ENCODE measurements at places on chromosomes 3 and 15. TPM values are rescaled to one million over a fixed set of nuclear protein-coding genes. Genes with fewer than 3 reads are reported as not detected.

DNA sequence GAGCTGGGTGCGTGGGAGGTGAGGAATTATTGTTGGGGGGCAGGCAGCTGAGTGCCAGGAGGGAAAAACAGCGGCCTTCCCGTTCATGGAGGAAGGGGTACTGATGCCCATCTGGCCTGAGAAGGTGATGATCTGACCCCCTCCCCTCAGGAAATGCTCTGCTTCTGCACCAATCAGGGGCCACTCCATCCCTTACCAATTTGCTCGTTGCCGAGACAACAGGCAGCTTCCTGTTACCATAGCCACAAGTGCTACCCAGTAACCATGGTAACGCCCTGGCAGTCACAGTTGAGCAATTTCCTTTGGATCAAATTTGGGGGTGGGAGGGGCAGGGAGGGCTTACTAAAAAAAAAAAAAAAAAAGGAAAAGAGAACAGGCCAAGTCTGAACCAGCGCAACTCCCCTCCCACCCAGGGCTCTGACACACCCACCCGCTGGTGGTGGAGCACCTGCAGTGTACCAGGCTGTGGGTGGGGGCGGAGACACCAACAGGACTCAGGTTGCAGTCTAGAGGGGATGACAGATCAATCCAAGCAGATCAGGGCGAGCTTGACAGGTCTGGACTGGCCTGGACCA, 13.7 kb downstream of the CELF6 start:
- DNase-seq, result peak; percentile 48

- peak; percentile 4 for DNase-seq
Observed at GRCh38 chr3:51198477-51198876, 186.6 kb upstream of the MANF start.

The SEMA7A gene
- 41.2 TPM for polyA plus RNA-seq

The ZKSCAN7 gene
- polyA plus RNA-seq, result 3.1 TPM

DNA sequence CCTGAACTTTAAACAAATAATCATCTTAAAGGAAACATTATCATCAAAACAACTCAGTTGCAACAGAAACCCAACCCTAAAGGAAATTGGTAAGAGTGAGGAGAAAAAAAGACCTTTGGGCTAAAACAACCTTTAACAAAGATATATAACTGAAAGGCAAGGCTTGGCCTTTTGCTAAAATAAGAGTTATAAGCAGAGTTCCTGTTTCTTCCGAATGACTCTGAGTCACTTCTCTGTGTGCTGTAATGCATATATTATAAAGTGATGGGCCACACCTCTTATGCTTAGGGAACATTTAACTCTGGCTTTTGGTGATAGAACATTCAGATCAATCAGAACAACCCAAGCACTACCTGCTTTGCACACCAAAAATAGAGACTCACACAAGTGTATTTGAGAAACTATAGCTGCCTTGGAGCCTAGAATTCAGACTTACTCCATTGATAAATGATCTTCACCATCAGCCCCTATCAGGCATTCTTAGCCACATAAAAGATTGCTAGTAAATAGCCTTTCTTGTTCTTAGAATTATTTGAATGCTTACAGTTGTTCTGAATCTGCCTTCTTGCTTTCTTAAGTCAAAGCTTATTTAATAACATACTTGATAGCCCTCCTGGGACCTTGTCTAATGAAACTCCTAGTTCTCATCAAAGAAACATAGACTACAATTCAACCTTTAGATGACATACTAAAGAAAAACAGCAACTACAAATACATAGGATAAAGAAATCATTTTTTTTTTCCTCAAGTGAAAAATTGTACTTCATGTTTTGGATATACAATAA, 294.2 kb upstream of the SEMA6D start:
- DNase-seq, result peak; percentile 25

- DNase-seq, result peak; percentile 29
Observed at GRCh38 chr3:42192334-42193200, 73.4 kb downstream of the CCK start.

The FRMD4B gene
- polyA plus RNA-seq, result not detected

The NR2F2 gene
- polyA plus RNA-seq, result 23.8 TPM

DNA sequence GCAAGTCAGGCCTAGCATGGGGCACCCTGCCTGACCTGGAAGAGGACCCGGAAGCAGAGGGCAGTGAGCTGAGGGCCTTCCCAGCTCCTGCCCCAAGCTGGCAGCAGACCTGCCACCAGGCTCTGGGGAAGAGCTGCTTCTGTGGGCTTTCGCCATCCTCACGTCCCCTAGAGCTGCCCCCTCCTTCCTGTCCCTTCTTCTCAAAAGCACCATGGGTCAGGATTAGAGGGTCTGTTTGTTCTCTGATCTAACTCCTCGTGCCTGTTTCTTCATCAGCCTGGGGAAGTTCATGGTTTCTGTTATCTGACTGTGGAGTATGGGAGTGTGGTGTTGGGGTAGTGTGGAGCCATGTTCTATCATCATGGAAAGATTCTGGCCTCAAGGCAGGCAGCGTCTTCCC, 58.4 kb upstream of the POLG start:
- DNase-seq, result no peak

DNA sequence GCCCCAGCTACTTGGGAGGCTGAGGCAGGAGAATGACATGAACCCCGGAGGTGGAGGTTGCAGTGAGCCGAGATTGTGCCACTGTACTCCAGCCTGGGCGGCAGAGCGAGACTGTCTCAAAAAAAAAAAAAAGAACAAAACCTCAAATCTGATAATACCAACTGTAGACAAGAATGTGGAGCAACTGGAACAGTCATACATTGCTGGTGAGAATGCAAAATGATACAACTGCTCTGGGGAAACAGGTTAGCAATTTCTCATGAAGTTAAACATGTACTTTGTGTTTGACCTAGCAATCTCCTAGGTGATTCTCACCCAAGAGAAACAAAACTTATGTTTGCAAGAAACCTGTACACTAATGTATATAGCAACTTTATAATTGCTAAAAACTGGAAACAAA, 4.4 kb upstream of the VHL start:
- DNase-seq, result no peak

The WDR76 gene
- 4.1 TPM for polyA plus RNA-seq

The ITGA11 gene
- polyA plus RNA-seq, result 312 TPM

The ATP8B4 gene
- 0.89 TPM for polyA plus RNA-seq

GRCh38 chr3:45051685-45052084, 25.6 kb downstream of the CLEC3B start:
- no peak for DNase-seq

DNA sequence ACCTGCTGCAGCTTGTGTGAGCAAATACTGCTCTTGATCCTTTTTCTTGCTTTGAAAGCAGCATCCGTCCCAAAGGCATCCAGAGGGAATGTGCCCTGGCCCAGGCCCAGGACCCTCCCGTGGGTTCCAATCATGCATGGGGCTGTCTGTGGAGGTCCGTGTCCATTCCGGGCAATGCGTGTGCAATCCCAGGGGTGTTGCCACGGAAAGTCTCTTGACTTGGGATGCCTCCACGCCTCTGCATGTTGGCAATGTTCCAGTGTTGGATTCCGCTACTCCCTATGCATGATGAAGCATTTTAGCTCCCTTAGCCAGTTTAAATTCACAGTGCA, 105.7 kb downstream of the SNRPN start:
- DNase-seq, result no peak

GRCh38 chr3:187025254-187025655, 94.9 kb downstream of the ST6GAL1 start:
- no peak for DNase-seq

DNA sequence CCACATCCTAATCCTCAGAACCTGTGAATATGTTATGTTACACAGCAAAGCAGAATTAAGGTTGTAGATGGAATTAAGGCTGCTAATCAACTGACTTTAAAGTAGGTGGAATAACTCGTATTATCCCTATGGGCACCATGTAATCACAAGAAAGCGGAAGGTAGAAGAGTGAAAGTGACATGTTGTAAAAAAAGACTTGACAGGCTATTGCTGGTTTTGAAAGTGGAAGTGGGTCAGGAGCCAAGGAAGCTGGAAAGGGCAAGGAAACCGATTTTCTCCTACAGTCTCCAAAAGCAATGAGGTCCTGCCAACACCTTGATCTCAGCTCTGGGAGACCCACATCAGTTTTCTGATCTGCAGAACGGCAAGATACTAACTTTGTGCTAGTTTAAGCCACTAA, 6.6 kb downstream of the TP63 start:
- DNase-seq, result no peak

- DNase-seq, result no peak
Observed at GRCh38 chr3:48404440-48405342, 25.2 kb downstream of the PLXNB1 start.

DNA sequence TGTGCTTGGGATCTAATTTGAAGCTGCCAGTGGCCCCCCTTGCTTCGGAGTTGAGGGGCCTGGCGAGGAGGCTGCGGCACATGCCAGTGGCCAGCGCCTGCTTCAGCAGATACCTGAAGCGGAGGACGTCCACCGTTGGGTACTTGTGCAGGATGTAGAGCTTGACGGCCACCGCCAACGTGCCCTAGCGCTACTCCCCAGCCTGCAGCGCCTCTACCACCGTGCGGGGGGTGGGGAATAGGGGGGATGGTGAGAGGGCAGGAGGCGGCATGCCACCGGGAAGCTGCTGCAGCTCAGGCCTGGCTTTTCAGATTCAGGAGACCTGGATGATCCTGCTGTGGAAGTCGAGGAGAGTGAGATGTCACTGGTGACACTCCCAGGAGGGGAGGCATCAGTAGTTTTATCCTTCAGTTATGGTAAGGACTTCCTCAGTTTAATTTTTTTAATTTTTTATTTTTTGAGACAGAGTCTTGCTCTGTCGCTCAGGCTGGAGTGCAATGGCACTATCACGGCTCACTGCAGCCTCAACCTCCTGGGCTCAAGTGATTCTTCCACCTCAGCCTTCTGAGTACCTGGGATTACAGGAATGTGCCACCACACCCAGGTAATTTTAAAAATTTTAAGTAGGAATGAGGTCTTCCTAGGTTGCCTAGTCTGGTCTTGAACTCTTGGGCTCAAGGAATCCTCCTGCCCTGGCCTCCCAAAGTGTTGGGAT, 150.6 kb upstream of the FRMD4B start:
- no peak for DNase-seq

The LEKR1 gene
- 0.43 TPM for polyA plus RNA-seq

The ACKR2 gene
- 0.32 TPM for polyA plus RNA-seq

- DNase-seq, result no peak
Observed at GRCh38 chr15:80367661-80368060, 36.5 kb upstream of the ARNT2 start.

The LRTM1 gene
- polyA plus RNA-seq, result not detected

The MASP1 gene
- polyA plus RNA-seq, result 37.3 TPM

The ST8SIA2 gene
- polyA plus RNA-seq, result not detected

GRCh38 chr3:169641167-169641566, 22.3 kb downstream of the MECOM start:
- DNase-seq, result no peak

The SLC6A11 gene
- polyA plus RNA-seq, result not detected

The PP2D1 gene
- 0.16 TPM for polyA plus RNA-seq

DNA sequence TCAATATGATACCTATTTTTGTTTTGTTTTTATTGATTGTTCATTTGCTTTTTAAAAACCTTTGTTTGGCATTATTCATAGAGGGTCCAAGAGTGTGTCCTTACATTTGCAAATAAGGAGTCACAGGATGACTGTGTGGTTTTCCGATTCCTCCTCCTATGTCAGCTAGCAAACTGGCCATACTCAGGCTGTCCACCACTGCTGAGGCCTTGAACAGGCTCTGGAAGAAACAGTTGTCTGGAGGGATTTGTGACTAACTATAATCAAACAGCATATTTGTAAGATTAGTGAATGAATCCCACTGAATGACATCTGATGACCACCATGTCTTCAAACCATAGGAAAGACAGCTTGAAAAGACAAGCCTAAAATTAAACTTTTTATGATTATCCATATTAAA, 423.4 kb upstream of the ATP11B start:
- DNase-seq, result no peak

- DNase-seq, result no peak
Observed at GRCh38 chr3:139491966-139492365, 15.7 kb upstream of the RBP2 start.

DNA sequence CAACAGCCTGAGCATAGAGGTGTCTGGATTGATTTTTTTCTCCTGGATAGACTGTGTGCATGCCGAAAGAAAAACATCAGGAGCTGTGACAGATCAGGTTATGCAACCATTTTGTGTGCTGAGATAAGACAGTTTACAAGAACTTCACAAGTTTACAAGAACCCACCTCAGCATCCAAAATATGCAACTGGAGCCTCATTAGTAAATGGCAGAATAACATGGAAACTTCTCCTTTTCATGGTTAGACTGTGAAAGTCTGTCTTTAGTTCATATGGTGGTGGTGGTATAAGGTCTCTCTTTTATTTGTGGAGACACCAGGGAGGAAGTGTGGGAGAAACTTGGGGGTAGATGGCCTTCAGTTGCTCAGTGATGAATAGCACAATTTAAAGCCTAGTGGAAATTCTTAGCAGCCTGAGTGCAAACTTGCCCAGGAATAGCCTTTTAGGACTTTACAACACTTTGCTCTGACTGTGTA, 3.7 kb upstream of the ZNF609 start:
- DNase-seq, result no peak

The SLC9C1 gene
- polyA plus RNA-seq, result not detected

- DNase-seq, result no peak
Observed at GRCh38 chr15:91973481-91973880, 120.0 kb downstream of the SLCO3A1 start.

DNA sequence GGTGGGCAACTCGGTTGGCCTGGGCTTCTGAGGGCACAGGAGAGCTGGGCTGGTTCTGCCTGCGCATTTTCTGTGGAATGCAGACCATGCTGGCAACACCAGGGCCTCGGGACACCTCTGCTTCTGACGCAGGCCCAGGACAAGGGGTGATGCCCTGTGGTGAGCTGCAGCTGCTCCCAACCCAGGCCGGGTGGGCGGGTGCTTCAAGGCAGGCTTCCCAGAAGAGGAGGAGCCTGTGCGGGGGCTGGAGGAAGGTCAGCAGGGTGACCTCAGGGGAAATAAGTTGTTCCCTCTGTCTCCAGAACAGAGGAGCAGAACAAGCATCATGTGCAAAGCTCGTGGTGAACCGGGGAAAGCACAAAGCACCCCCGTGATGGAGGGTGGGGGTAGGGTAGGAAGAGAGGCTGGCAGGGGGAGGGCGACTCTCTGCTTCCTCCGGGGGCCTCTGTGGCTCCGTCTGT, 11.0 kb upstream of the PLXNA1 start:
- DNase-seq, result peak; percentile 77

DNA sequence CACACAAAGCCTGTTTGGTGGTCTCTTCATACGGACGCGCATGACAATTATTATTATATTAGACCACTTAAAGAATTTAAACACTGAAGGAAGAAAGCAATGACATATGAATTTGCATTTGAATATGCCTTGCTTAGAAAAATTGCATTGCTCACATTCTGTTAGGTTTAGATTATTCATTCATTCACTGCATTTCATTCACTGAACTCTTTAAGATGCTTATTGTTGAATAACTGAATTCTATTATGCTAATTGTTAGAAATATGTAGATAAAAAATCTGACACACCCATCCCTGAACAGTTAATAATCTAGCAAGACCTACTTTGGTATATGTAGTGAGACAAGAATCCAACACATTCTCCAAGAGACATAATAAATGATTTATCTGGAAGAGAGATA, 94.4 kb upstream of the PEX5L start:
- no peak for DNase-seq

DNA sequence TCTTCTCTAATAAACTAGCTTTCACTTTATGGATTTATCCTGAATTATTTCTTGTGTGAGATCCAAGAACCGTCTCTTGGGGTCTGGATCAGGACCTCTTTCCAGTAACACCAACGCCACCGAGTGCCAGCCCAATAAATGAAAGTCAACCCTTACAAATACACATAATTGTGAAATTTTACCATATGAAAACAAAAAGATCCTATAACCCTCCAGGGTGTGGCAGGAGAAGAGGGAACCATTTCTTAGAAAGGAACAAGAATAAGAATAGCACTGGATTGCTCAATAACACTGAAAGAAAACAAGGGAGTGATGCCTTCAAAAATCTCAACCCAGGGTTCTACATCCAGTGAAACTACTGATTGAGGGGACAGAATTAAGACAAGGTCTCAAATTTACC, 51.6 kb upstream of the ACKR4 start:
- DNase-seq, result peak; percentile 17

The GXYLT2 gene
- polyA plus RNA-seq, result 1.2 TPM

Data from GM23248 (cell line).